ENCODE measurements at places on chromosomes 11 and 22.

- DNase-seq = no peak
Observed at GRCh38 chr11:122038543-122038942, 77.5 kb downstream of the BLID start.

DNA sequence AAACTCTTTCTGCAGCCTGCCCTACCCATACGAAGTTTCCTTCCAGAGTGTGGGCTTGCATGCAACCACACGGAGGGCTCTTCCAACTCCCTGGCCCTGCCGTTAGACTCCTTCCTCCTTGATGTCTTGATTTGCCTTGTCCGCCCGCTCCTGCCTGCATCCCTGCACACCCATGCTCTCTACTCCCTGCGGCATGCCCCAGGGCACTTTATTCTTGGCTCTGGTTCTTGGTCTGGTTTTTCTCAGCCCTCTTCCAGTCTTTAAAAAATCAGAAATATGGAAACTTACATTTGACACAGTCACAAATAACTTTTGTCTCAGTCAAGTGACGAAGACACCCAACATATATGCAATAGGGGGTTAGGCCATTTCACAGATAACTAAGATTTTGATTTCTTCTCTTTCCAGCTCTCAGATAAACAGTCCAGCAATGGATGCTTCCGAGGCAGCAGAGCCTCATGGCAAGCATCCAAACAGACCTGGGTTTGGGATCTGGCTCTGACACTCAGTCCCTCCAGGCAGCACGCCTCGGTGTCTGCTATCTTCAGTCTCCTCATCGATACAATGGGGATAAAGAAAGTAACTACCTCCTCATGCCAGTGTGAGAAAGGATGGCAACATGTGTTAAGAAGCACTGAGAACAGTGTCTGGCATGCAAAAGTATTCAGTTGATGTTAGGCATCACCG, 15.7 kb upstream of the OPCML start:
- no peak for DNase-seq

- DNase-seq = no peak
Observed at GRCh38 chr11:35367491-35367890, 51.9 kb downstream of the SLC1A2 start.

DNA sequence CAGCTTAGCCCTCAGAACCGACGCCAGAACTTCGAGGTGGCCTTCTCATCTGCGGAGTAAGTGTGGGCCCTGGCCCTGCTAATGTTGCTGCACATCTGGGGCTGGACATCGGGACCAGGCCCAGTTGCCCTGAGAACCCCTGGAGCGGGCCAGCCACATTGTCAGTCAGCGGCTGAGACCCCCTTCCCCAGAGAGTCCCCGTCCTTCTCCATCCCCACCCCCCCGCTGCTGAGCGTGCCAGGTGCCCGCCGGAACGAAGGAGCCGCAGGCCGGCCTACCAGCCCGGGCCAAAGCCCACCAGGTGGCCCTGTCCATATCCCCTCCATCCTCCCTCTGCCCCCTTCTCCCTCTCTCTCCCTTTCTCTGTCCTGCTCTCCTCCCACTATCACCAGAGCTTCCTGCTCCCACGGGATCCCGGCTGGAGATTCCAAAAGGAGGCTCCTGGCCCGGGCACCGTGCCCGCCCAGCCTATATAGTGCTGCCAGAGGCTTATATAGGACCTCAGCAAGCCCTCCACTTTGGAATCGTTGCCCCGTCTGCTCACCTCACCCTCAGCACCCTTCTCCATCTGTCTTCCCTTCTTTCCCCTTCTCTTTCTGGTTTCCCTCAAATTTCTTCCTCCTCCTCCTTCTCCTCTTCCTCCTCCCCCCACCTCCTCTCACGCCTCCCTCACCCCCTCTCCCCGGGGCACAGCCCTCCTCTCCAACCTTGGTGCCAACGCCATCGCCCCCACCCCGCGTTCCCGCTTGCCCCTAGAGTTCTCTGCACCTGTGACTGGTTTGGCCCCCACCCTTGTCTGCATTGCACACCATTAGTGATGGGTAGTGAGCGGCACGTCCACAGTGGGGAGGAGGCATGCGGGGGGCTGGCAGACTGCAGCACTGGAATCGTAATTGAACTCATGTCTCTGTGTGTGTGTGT, 7.3 kb downstream of the SELENOM start:
- DNase-seq = no peak

DNA sequence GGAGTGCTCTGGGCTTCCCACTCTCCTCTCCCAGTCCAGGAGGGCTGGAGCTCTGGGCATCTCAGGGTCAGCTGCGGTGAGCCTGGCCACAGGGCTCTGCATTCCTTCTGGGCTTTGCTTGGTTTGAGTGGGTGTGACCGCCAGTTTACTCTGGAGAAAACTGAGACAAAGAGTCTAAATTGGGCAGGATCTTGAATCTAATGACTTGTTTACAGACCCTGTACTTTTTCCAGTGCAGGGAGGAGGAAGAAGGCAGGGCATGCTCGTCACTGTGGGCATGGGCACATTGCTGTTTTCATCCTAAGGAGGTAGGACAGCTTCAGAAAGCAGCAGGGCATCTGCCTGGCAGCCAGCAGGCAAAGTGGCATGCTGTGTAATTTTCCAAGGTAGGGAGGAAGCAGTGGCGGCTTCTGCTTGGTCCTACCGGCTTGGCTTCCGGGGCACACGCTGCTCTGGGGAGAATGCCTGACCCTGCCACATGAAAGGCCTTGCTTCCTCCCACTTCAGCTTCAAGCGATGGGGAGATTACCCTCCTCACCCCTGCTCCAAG, 22.9 kb downstream of the FLI1 start:
- DNase-seq = peak; percentile 94

GRCh38 chr22:34476762-34477161, 556.5 kb upstream of the LARGE1 start:
- no peak for DNase-seq

GRCh38 chr11:112225753-112226061, 521 bp upstream of the PTS start:
- DNase-seq = no peak

- DNase-seq = no peak
Observed at GRCh38 chr11:1742869-1743584, 7.4 kb downstream of the IFITM10 start.

GRCh38 chr11:74726547-74727182, 4.6 kb downstream of the CHRDL2 start:
- peak; percentile 29 for DNase-seq

GRCh38 chr11:78838417-78838816, 263.8 kb upstream of the NARS2 start:
- DNase-seq = no peak

DNA sequence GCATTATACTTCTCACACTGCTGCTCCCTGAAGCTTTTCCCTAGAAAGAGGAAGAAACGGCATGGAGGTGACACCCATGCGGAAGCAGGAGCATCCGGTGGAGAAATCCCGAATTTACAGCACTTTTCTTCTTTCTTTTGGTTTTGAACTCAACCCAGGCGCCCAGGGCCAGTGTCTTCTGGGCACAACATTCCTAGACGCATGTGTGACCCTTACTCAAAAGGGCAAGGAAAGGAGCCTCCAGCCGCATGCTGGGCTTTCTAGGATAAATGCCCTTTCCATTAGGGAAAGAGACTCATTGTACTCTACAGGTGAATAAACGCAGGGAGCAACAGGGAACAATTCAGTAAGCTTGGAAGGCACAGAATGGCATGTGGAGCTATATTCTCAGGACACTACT, 19.5 kb downstream of the ADAMTS8 start:
- DNase-seq = no peak

DNA sequence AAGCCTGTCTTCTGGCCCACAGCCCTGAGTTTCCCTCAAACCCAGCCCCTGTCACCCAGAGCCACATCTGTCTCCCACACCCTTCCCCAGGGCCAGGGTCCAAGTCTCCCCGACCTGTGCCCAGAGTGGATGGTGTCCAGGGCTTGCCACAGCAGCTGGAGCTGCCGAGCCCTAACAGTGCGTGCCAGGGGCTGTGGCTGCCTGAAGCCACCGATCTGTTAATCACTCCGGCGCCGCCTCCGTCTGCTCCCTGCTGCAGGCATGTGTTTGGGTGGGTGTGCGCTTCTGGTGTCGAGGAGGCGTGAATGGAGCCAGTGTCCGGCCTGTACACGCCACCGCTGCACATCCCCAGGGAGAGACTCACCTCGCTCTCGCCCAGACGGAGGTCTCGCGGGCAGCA, 26.1 kb downstream of the SHISAL1 start:
- no peak for DNase-seq

- DNase-seq = no peak
Observed at GRCh38 chr11:35035894-35036408, 103.0 kb upstream of the CD44 start.

DNA sequence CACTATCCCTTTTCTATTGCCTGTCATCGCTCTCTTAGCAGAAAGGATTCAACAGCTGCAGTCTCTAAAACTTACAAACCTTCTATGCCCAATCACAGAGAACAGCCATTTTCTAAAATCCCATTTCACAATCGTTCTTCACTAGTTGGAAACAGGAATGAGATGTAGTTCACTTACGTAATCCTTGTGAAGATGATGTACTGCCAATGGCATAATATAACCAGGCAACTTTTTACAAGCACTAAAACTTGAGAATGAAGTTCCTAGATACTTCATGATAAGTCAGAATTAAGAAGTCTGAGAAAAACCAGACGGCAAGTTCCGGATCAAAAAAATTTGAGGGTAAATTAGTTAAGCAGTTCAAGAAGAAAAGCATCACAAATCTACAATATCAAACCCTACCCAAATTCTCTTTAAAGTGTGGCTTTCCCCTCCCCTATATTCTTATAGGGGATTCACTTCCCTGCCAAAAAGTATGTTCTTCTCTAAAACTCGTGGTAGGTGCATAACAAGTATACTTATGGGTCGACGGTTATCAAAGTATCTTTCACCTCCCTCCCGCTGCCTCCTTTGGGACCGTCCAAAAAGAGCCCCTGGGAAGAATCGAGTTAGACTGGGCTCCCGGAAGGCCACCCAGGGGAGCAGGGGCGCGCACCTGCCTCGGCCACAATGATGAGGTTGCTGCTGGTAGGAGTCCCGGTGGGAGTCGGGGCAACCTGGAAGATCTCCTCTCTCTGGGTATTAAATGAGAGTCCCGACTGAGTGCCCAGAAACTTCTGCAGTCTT, 666 bp downstream of the MSANTD4 start:
- no peak for DNase-seq

DNA sequence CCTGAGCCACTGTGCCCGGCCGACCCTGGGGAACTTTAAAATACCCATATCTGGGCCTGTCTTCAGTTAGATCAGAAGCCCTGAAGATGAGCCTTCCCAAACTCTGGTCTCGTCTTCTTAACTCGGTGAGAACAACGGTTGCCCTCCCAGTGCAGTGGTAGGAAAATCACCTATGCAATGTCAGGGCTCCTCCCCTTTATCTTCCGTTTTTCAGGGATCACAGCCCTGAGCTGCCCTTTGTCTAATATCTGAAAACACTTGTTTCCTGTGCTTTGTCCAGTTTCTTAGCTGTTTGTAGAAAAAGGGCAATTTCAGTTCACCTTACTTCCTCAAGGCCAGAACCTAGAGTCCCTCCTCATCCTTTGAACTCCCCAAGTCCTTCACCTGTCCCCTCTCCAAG, 9.4 kb downstream of the DRAP1 start:
- no peak for DNase-seq

GRCh38 chr22:40265783-40266182, 80.5 kb upstream of the ADSL start:
- peak; percentile 12 for DNase-seq

- no peak for DNase-seq
Observed at GRCh38 chr11:131468565-131468964, 98.2 kb downstream of the NTM start.

GRCh38 chr22:45892681-45893461, 84.1 kb downstream of the WNT7B start:
- DNase-seq = no peak

- DNase-seq = peak; percentile 96
Observed at GRCh38 chr11:68938088-68938487, 34.4 kb downstream of the IGHMBP2 start.

DNA sequence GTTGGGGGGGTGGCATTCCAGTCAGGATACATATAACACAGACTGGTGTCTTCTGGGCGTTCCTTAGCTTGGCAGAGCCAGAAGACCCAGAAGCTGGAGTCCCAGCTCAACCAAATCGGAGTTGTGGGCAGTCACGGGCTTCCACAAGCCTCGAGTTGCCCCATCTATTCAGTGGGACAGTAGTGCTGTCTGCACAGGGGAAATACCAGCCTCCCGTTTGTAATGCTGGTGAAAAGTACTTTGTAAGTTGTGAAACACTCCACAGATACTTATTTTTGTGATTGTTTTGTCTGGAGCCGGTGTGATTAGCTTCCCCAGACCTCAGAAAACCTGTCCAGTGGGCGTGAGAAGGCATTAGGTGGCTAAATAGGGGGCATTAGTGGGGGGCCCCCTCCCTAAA, 13.6 kb downstream of the DGKZ start:
- DNase-seq = no peak

DNA sequence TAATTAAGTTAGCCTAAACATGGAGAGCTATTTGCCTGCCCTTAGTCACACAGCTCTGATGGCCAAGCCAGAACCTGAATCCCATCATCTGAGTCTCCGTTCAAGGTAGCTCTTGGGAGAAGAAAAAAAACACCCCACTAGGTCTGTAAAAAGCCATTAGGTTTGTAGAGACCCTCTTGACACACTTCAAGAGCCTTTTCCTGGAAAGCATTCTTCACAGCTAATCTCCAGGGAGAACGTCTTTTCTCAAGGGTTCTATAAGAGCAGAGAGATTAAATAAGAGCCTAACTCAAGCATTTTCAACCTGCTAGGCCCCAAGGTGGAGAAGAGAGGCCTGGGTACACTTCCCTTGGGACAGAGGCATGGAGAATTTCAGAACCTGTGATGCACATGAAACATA, 61.6 kb upstream of the NAV2 start:
- no peak for DNase-seq

GRCh38 chr11:57598831-57599155, 1.3 kb downstream of the SERPING1 start:
- DNase-seq = no peak

DNA sequence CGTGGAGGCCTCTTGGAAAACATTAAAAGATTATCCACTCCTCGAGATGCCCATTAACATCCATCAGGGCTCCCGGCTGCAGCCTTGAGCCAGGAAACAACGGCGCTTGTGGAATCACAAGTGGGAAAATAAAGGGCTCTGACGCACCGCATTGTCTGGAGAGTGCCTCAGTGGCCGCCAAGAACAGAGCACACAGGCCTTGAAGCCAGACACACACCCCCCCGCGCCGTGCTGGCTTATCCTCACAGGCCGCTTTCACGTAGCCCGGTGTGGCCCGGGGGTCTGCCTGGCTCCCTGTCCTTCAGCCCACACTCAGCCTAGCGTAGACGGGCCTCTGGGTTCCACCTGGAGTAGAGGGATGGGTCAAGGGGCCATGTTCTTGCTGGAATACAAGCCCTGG, 1020.5 kb downstream of the BRD1 start:
- no peak for DNase-seq
